ENCODE measurements at places on chromosomes 12 and 14. TPM values are rescaled to one million over a fixed set of nuclear protein-coding genes. Genes with fewer than 3 reads are reported as not detected.

GRCh38 chr14:104708606-104709268, 15.3 kb upstream of the ADSS1 start:
- no peak overlapping the region for H3K4me3 ChIP-seq
- DNase-seq = peak; percentile 66
- H3K27me3 ChIP-seq = no peaks in the 10 kb centered on the region
- H3K27ac ChIP-seq = no peak overlapping the region

DNA sequence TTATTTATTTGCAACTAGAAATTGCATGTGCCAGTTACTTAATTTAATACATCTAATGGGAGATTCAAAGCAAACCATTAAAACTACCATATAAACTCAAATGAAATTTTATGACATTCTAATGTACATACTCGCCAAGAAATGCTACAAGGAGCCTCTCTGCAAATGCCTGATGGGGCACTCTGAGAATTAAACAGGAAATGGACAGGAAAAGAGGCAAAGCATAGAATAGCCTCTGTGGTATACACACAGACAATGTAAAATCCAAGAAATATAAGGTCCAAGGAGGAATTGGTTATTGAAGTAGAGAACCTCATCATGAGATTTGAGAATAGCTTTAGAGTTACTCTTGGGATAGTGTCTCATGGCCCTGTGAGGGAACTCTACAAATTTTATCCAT, 41.2 kb downstream of the RAB21 start:
- no peak overlapping the region for H3K4me3 ChIP-seq
- DNase-seq = no peak
- no peak overlapping the region for H3K27ac ChIP-seq
- H3K4me1 ChIP-seq = no peaks in the 10 kb centered on the region
- no peaks in the 10 kb centered on the region for H3K36me3 ChIP-seq

DNA sequence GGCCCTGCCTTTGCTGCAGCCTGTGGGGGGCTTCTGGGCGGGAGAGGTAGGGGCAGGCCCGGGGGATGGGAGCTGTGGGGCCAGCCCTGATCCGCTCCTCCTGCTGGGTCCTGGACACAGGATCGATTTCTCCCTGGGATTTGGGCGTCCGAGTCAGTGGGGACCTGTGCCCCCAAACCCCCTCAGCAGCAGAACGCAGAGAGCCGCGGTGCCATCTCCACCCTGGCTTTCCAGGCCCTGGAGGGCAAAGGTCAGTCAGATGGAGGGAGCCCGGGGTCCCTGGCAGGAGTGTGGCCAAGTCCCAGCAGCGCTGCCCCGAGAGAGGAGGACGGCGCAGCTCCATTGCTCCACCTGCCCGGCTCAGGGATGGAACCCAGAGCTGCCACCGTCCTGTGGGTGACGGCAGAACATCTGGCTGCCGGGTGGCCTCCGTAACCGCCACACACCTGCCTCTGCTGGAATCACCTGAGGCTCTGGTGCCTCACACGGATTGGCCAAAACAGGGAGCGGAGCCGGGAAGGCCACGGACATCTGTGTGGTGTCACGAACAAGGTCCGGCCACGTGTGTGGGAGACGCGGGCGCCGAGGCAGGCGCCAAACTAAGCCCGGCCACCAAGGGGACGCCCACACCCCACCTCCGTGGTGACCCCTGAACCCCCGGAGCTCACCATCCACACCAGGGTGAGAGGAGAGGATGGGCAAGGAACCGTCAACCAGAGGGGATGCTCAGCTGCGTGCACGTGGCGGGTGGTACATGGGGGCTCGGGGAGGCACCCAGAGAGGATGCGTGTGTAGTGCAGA, 80.3 kb upstream of the FBRSL1 start:
- no peak overlapping the region for H3K27ac ChIP-seq
- no peaks in the 10 kb centered on the region for H3K27me3 ChIP-seq
- no peak overlapping the region for H3K4me3 ChIP-seq
- DNase-seq = no peak

DNA sequence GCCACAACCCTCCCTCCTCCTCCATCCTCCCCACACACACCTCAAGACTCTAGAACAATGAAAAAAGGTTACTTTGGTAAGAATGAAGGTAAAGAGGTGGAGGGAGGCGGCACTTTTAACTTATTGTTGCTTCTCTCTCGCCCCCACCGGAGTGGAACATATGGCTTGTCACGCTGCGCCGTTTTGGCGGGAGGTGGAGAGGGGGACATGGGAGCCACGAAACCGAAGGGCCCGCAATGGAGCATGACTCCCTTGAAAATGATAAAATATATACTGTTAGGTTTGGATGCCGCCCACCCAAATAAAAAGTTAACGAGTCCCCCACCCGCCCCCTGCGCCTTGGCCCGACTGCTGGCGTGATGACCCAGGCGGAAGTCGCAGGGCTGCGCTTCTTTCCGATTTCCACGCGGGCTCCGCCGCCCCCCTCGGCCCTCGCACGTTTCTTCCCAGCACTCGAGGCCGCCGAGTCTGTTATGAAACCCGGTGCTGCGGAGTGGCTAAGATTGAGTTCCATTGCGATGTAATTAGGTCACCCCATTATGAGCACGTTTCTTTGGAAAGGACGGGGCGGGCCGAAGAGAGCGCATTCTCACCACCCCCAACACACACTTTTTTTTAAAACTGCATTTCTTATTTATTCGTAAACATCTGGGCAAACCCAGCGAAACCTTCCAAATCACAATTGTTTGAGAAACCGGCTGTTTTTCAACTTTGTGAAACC, 1.4 kb upstream of the ZFP36L1 start:
- H3K4me3 ChIP-seq = peak overlapping the region; percentile 56
- no peaks in the 10 kb centered on the region for H3K27me3 ChIP-seq
- peaks cover 6% of the 10 kb centered on the region for H3K36me3 ChIP-seq
- peak; percentile 93 for DNase-seq
- peaks cover 14% of the 10 kb centered on the region for H3K4me1 ChIP-seq

The RIN3 gene
- 55.5 TPM for total RNA-seq

- DNase-seq = no peak
- no peaks in the 10 kb centered on the region for H3K4me1 ChIP-seq
- H3K27me3 ChIP-seq = no peaks in the 10 kb centered on the region
Observed at GRCh38 chr14:66228267-66228970, 257.8 kb upstream of the CCDC196 start.

DNA sequence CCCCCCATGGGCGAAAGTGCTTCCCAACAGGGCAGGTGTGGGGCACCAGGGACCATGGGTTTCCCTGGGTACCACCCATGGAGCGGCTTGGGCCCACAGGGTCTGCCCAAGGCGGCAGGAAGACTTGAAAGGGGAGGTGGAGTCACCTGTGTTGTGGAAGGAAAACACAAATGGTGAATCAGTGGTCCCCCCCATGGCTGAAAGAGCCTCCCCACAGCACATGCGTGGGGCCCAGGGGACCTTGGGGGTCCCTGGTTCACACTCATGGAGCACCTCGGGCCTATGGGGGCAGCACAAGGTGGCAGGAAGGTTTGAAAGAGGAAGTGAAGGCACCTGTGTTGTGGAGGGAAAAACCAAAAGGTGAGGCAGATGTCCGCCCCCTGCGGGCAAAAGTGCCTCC, 581.9 kb downstream of the ALG10 start:
- no peak overlapping the region for H3K4me3 ChIP-seq
- DNase-seq = no peak

The AMN gene
- 0.94 TPM for total RNA-seq

- H3K27me3 ChIP-seq = no peaks in the 10 kb centered on the region
Observed at GRCh38 chr14:89813617-89814031, 140.9 kb downstream of the EFCAB11 start.

The PLD4 gene
- 0.92 TPM for total RNA-seq

GRCh38 chr12:5479761-5480160, 47.9 kb downstream of the NTF3 start:
- H3K27ac ChIP-seq = no peak overlapping the region
- no peak for DNase-seq
- peaks cover 12% of the 10 kb centered on the region for H3K4me1 ChIP-seq
- no peak overlapping the region for H3K4me3 ChIP-seq
- no peaks in the 10 kb centered on the region for H3K27me3 ChIP-seq

GRCh38 chr12:26460361-26460760, 265.0 kb downstream of the SSPN start:
- no peaks in the 10 kb centered on the region for H3K27me3 ChIP-seq
- peaks cover 3% of the 10 kb centered on the region for H3K36me3 ChIP-seq
- H3K4me3 ChIP-seq = no peak overlapping the region
- H3K27ac ChIP-seq = no peak overlapping the region

DNA sequence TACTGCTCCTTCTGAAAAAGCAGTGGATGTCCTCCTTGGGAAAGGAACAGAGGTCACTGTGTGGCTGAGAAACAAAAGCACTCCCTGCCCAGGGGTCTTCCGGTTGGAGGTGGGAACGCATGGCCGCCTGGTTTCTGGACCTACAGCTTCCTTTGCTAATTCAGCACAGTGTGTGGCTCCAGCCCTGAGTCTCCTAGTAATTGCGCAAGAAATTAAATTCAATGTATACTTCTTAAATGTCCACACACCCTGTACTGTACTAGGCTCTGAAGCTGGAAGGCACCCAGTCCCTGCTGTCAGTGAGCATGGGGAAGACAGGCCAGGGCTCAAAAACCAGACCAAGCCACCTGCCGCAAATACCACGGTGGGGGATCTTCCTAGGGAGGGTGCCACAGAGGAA, 13.4 kb downstream of the SLC24A4 start:
- no peaks in the 10 kb centered on the region for H3K4me1 ChIP-seq
- DNase-seq = no peak
- no peaks in the 10 kb centered on the region for H3K27me3 ChIP-seq
- H3K36me3 ChIP-seq = no peaks in the 10 kb centered on the region
- H3K4me3 ChIP-seq = no peak overlapping the region
- no peak overlapping the region for H3K27ac ChIP-seq

GRCh38 chr12:2575245-2575644, 219.5 kb upstream of the FKBP4 start:
- no peak overlapping the region for H3K4me3 ChIP-seq
- DNase-seq = no peak
- peaks cover 3% of the 10 kb centered on the region for H3K27me3 ChIP-seq
- no peak overlapping the region for H3K27ac ChIP-seq
- H3K36me3 ChIP-seq = peaks cover 2% of the 10 kb centered on the region
- H3K4me1 ChIP-seq = no peaks in the 10 kb centered on the region

The HSPB8 gene
- total RNA-seq = 34.4 TPM

DNA sequence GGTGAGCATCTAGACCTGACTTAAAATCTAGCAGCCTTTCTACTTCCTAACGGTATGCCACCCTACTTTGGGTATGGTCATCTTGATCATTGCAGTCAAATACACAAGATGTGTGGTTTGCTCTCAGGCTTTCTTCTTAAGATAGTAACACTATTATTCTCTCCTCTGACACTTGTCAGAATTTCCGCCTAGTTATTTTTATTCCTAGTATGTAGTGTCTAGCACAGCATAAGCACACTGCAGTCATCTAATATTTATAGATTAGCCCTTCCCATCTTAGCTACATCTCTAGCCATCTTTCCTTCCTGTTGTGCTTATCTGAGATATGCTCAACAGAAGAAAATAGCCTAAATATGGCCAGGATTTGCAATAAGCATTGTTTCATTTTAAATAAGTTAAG, 180.1 kb downstream of the C12orf50 start:
- no peaks in the 10 kb centered on the region for H3K36me3 ChIP-seq
- no peak overlapping the region for H3K4me3 ChIP-seq
- no peak for DNase-seq
- H3K4me1 ChIP-seq = no peaks in the 10 kb centered on the region
- H3K27ac ChIP-seq = no peak overlapping the region

DNA sequence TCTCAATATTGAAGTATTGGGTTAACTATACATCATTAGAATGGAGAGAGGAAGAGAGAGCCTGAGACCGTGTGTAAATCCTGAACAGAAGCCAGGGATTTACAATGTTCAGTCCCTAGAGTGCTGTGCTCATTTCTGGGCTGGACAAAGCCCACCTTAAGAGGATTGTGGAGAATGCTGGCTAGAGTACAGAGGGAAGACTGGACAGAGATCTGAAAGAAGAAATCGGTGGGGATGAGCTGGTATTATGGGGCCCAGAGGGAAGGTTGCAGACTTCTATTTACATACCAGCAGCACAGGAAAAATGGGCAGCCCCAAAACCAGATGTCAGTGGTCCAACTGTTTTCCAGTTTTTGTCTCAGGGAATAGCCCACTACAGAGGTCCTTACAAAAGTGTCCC, 42.3 kb downstream of the RTN1 start:
- H3K27ac ChIP-seq = no peak overlapping the region
- no peaks in the 10 kb centered on the region for H3K36me3 ChIP-seq
- DNase-seq = no peak
- H3K4me3 ChIP-seq = no peak overlapping the region

GRCh38 chr14:68966872-68967301, 12.2 kb downstream of the ACTN1 start:
- no peak overlapping the region for H3K4me3 ChIP-seq
- peak overlapping the region; percentile 3 for H3K27ac ChIP-seq
- H3K27me3 ChIP-seq = no peaks in the 10 kb centered on the region
- H3K4me1 ChIP-seq = peaks cover 45% of the 10 kb centered on the region
- peak; percentile 74 for DNase-seq

- DNase-seq = no peak
- H3K36me3 ChIP-seq = peaks cover 20% of the 10 kb centered on the region
- H3K4me3 ChIP-seq = no peak overlapping the region
- H3K27me3 ChIP-seq = no peaks in the 10 kb centered on the region
Observed at GRCh38 chr12:47777741-47778558, 4.9 kb downstream of the SLC48A1 start.

GRCh38 chr12:27572486-27573255, 48.7 kb downstream of the PPFIBP1 start:
- peak; percentile 81 for DNase-seq
- no peak overlapping the region for H3K27ac ChIP-seq
- H3K36me3 ChIP-seq = no peaks in the 10 kb centered on the region
- no peaks in the 10 kb centered on the region for H3K27me3 ChIP-seq
- no peak overlapping the region for H3K4me3 ChIP-seq

The LRTM2 gene
- total RNA-seq = not detected

- no peaks in the 10 kb centered on the region for H3K4me1 ChIP-seq
- H3K4me3 ChIP-seq = no peak within 1 kb of the TSS
- no peak within 1 kb of the TSS for H3K27ac ChIP-seq
- peak; percentile 88 for DNase-seq
- H3K36me3 ChIP-seq = no peaks in the 10 kb centered on the region
- H3K27me3 ChIP-seq = no peaks in the 10 kb centered on the region
Observed at GRCh38 chr12:4562034-4562657, at the start of gene DYRK4. TSS of gene DYRK4 (plus strand) at chr12:4562208. CDS start at chr12:4562246, 38 bp downstream.

- H3K4me3 ChIP-seq = no peak overlapping the region
- H3K36me3 ChIP-seq = no peaks in the 10 kb centered on the region
- H3K4me1 ChIP-seq = no peaks in the 10 kb centered on the region
- H3K27me3 ChIP-seq = peaks cover 24% of the 10 kb centered on the region
- no peak for DNase-seq
- no peak overlapping the region for H3K27ac ChIP-seq
Observed at GRCh38 chr12:112577473-112578329, 159.0 kb downstream of the PTPN11 start.

The AMHR2 gene
- total RNA-seq = 0.52 TPM

GRCh38 chr14:52051251-52051650, 17.6 kb downstream of the NID2 start:
- no peak overlapping the region for H3K27ac ChIP-seq
- peaks cover 14% of the 10 kb centered on the region for H3K36me3 ChIP-seq
- peaks cover 41% of the 10 kb centered on the region for H3K4me1 ChIP-seq
- no peak for DNase-seq

The AKAP6 gene
- 27.1 TPM for total RNA-seq

The PTCSC3 gene
- 2.3 TPM for total RNA-seq

GRCh38 chr14:95267306-95267705, 52.4 kb downstream of the CLMN start:
- DNase-seq = no peak
- H3K36me3 ChIP-seq = no peaks in the 10 kb centered on the region
- no peak overlapping the region for H3K27ac ChIP-seq

Data from lung (tissue), 17 donors.